A549 treated with Mapracorat at 1 μM for 4 hours (cell line): ENCODE measurements at places on chromosomes 7 and 10. TPM values are rescaled to one million over a fixed set of nuclear protein-coding genes. Genes with fewer than 3 reads are reported as not detected.

GPR22 gene
- total RNA-seq: not detected in 5 replicates

WEE2 gene
- total RNA-seq: not detected in 5 replicates

EMX2 gene
- not detected in 5 replicates for total RNA-seq

UTF1 gene
- total RNA-seq: not detected in 5 replicates

MALRD1 gene
- total RNA-seq: not detected in 5 replicates

NUTM2E gene
- total RNA-seq: 0.08 to 0.33 TPM (median 0.24 TPM) in 5 replicates

DEPP1 gene
- 1.6 to 2.5 TPM (median 2.0 TPM) in 5 replicates for total RNA-seq

VWDE gene
- 0.28 to 1.4 TPM (median 0.58 TPM) in 5 replicates for total RNA-seq

DNAJC30 gene
- total RNA-seq: 7.6 to 10.1 TPM (median 9.8 TPM) in 5 replicates

RADIL gene
- 1.6 to 2.8 TPM (median 2.7 TPM) in 5 replicates for total RNA-seq

LEP gene
- total RNA-seq: not detected in 5 replicates

GPNMB gene
- total RNA-seq: 2.5 to 4.2 TPM (median 2.8 TPM) in 5 replicates

CFAP70 gene
- total RNA-seq: 0.07 to 0.22 TPM (median 0.13 TPM) in 5 replicates

SLC29A4 gene
- 10.8 to 16.6 TPM (median 12.6 TPM) in 5 replicates for total RNA-seq

PRSS2 gene
- not detected in 5 replicates for total RNA-seq

PCBD1 gene
- 193 to 253 TPM (median 225 TPM) in 5 replicates for total RNA-seq

CNNM1 gene
- 20.7 to 28.4 TPM (median 25.0 TPM) in 5 replicates for total RNA-seq

PRSS58 gene
- not detected in 5 replicates for total RNA-seq

MSMB gene
- total RNA-seq: 0.63 TPM in 1 of 5 replicates, not detected in the others

REEP3 gene
- 15.9 to 21.1 TPM (median 19.6 TPM) in 5 replicates for total RNA-seq

PLEKHS1 gene
- 0.04 to 0.06 TPM (median 0.05 TPM) in 3 of 5 replicates, not detected in the others for total RNA-seq

CFAP58 gene
- 0.11 to 0.24 TPM (median 0.15 TPM) in 5 replicates for total RNA-seq

HOXA11 gene
- 0.45 to 0.89 TPM (median 0.52 TPM) in 5 replicates for total RNA-seq

CHST3 gene
- 41.1 to 53.7 TPM (median 47.1 TPM) in 5 replicates for total RNA-seq

FOXI2 gene
- total RNA-seq: not detected in 5 replicates

LRRC18 gene
- not detected in 5 replicates for total RNA-seq

NME8 gene
- total RNA-seq: not detected in 5 replicates

SPDYE11 gene
- not detected in 5 replicates for total RNA-seq
